ENCODE measurements at places on chromosomes 5 and 9.

DNA sequence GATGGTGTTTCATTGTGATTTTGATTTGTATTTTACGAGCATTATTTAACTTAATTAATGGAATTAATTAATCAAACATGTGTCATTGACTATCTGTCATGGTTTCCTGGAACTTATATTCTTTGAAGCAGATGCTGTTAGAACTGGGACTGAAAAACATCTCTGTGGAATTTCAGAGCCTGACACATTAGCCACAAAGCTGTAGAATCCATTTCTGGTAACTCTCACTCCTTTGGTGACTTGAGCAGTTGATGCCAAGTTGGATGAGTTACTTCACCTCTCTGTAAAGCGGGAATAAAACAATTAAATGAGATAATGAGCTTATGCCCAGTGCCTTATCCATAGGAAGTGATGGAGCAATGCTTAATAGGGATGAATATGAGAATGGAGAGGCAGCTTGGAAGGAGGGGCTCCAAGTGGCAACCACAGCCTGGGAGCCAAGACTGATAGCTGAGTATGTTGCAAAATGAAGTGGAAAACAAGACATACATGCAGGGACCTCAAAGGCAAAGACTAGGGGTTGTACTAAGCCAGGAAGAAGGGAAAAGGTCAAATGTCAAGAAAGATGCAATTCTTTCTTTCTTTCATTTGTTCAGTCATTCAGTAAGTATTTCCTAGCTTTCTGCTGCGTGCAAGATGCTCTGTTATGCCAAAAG is 23.1 kb upstream of the ADRA1B start:
- DNase-seq: no peak

DNA sequence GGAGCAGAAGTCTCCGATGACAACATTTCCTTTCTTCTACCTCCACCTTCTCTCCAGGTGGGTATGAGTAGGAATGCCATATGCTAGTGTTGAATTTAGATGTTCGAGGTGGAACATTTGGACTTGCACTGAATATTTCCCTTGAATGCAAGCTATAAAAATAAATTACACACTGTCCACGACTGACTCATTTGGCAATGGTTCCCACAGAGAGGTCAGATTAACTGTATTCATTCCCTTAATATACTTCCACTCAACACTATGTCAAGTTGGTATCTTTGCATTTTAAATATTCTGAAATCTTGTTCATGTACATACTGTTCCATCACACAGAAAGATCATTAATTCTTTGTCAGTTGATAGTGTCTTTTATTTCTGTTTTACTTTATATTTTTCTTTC is 222.6 kb upstream of the PIK3R1 start:
- DNase-seq: no peak

DNA sequence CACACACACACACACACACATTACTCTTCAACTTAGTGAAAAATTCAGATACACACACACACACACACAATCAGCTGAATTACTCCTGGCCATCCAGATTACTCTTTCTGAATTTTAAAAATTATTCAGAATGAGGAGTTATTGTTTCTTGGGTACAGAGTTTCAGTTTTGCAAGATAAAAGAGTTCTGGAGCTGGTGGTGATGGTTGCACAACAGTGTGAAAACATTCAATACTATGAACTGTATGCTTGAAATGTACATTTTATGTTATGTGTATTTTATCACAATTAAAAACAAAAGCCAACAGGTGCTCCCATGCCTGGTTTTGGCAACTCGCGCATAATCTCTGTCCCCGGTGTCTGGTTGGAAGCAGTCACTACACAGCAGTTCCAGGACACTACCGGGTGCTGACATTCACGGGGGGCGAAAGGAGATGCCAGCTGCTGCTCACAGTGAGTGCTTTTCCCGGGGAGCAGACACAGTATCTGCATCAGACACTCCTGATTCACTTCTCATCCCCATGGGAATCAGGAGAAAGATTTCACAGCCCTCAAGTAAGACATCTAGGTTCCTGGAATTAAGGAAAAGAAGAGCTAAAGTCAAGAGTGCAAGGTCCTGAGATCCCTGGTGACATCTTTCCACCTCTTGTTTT is 55.7 kb downstream of the LHFPL2 start:
- DNase-seq: no peak

DNA sequence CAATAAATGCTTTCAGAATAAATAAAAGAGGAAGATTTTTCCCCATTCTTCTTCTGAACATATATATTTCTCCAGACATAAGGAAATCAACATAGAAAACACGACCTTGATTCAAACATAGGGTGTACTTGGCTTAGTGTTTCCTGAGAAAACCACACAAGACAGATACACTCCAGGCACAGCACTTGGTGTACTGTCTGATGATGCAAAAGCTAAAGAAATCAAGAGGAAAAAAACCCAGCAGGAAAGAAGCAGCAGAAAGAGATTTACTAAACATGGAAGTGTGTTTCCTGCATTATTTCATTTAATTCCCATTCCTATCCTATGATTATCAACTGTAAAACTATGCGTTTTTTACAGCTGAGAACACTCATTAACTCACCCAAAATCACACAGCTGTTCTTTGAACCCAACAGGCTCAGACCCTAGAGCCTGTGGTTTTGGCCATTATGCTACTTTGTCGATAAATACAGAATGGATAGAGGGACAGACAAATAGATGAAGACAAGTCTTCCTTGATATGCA is 46.1 kb downstream of the NIPAL4 start:
- DNase-seq: no peak

GRCh38 chr9:32881948-32882347 is 98.6 kb downstream of the TMEM215 start:
- no peak for DNase-seq

DNA sequence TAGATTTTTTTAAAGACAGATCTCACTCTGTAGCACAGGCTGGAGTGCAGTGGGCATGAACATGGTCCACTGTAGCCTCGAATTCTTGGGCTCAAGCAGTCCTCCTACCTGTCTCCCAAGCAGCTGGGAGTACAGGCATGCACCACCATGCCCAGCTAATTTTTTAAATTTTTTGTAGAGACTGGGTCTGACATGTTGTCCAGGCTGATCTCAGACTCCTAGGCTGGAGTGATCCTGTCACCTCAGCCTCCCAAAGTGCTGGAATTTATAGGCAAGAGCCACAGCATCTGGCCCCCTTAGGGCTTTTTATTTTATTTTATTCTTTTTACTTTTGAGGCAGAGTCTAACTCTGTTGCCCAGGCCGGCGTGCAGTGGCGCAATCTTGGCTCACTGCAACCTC is 56.4 kb downstream of the NSD1 start:
- DNase-seq: no peak

DNA sequence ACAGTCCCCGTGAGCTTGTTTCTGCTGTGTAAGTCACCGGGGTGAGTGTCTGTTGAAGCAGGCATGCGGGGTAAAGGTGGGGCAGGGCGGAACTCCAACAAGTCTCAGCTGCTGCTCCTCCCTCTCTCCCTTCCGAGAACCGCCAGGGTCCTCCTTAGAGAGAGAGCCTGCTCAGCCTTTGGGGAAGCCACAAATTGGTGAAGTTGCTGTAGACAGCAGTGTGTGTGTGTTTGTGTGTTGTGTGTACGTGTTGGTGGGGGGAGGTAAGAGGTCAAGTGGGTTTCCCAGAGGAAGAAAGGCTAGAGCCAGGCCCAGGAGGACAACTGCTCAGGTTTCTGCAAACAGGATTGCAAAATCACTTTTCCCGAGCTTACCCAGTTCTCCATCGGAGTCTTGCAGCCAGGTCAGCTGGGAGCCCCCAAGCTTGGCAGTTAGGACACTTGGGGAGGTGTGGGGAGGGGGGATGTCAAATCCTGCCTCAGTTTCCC is 38.9 kb upstream of the DAB2IP start:
- DNase-seq: no peak

DNA sequence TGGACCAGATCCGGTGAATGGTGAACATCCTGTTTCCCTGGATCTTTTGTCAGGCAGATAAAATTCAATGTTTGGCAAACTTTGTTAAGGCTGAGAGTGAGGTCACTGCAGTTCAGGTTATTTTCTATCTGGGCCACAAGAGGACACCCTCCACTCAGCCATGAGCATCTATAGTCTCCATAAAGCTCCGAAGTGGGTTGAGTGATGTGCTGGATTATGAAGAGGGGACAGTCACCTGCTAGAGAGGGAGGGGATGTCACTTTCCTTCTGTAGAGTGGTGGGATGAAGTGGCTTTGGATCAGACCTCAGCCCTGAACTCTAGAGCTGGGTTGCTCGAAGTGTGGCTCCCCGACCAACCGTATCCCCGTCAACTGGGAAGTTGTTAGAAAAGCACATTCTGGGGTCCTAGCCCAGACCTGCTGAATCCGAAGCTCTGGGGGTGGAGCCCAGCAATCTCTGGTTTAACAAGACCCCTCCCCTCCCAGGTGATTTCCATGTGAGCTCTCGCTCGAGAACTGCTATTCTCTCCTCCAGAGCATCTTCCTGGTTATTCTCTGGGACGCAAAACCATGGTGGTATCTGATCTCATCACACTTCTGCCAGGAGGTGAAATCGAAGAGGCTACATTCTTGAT is 31.8 kb upstream of the FGF1 start:
- DNase-seq: no peak

DNA sequence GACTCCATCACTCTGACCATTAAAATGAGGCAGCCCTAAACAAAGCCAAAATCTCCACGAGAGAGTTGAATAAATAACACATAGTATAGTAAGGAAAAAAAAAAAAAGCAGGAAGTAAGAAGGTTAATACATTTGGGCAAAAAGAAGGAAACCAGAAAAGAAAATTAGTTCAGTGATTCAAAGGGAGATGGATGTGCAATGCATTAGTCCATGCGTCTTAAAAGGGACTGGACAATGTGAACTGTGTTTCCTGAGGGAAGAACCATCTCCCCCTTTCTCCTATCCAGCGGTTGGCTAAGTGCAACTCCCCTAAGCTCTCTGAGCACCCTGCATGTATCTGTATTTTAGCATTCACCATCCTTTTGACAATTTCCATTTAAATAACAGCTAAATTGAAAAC is 1.4 kb downstream of the ANKRA2 start:
- no peak for DNase-seq

GRCh38 chr5:1506242-1507013 is 17.3 kb downstream of the LPCAT1 start:
- DNase-seq: no peak

GRCh38 chr9:2199999-2200796 is 185.1 kb downstream of the SMARCA2 start:
- DNase-seq: no peak

DNA sequence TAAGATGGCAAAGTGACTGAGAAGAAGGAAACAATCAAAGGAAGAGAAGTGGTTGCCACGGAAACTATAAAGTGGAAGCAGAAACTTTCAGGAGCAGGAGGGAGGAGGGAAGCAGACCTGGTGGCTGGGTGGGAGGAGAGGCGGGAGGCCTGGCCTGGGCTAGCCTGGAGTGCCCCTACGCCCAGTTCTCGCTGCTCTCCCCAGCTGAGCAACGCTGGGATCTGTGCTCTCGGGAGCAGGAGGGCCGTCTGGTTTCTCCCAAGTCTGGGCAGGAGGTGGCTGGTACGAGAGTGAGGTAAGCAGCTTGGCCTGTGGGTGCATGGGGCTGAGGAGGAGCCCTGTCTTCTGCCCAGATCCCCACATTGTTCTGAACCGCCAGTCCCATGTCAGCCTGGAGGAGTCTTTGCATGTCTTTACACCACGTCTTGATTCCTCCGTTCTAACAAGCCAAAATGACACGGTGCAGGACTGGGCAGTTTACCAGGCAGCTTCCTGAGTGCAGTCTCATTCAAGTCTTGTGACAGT is 15.0 kb upstream of the DAB2IP start:
- no peak for DNase-seq

DNA sequence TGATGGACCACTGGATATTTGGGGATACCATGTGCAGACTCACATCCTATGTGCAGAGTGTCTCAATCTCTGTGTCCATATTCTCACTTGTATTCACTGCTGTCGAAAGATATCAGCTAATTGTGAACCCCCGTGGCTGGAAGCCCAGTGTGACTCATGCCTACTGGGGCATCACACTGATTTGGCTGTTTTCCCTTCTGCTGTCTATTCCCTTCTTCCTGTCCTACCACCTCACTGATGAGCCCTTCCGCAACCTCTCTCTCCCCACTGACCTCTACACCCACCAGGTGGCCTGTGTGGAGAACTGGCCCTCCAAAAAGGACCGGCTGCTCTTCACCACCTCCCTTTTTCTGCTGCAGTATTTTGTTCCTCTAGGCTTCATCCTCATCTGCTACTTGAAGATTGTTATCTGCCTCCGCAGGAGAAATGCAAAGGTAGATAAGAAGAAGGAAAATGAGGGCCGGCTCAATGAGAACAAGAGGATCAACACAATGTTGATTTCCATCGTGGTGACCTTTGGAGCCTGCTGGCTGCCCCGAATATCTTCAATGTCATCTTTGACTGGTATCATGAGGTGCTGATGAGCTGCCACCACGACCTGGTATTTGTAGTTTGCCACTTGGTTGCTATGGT is 54.5 kb upstream of the HNRNPA0 start:
- no peak for DNase-seq

DNA sequence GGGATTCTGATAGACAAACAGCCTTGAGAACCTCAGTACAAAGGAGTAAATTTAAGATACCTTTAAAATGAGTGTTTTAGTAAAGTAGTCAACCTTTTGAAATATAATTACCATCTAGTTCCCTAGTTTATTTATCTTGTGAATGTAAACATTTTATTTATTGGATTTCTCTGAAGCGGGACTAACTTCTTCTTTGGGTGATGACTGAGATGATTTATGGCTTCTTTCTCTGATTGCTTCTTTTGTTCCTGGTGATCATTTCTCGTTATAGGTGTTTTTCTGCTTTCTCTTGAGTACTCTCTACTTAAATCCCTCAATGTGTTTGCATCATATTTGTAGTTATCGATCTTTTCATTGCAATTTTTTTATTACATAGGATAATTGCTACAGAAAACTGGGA is 33.2 kb downstream of the PRDM6 start:
- DNase-seq: no peak

GRCh38 chr9:114723931-114724330 is 41.9 kb upstream of the TEX48 start:
- no peak for DNase-seq

GRCh38 chr5:66546541-66546940 is 49.7 kb upstream of the MAST4 start:
- no peak for DNase-seq

DNA sequence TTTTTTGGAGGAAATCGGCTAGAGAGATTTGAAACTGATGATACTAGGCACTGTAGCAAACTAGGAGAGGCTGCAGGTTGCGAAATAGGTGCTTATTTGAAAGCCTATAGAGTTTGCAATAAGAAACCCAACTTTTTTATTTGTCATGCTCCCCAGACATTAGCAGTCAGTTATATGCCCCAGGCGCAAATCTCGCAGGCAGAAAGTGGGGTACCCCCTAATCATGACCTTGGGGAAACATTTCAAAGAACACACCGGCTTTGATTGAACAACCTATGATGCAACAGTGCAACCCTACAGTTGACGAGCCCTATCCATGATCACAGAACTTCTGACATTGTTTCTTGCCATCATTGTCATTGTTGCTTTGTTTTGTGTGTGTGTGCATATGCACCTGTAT is 510.5 kb downstream of the RAB3C start:
- no peak for DNase-seq

GRCh38 chr5:142845402-142845921 is 75.3 kb downstream of the ARHGAP26 start:
- no peak for DNase-seq

Data from activated T-cell treated with anti-CD3 and anti-CD28 coated beads, Interleukin-2, amount 50 U/mL, for 24 hours (primary cell).